ENCODE measurements at places on chromosomes 1 and 21.

- peak; percentile 74 for DNase-seq
Observed at GRCh38 chr1:1891349-1892078, 627 bp upstream of the GNB1 start.

- no peak for DNase-seq
Observed at GRCh38 chr1:220528679-220529501, 954 bp downstream of the MARK1 start.

- no peak for DNase-seq
Observed at GRCh38 chr1:44733784-44734183, 2.8 kb upstream of the RNU5D-1 start.

DNA sequence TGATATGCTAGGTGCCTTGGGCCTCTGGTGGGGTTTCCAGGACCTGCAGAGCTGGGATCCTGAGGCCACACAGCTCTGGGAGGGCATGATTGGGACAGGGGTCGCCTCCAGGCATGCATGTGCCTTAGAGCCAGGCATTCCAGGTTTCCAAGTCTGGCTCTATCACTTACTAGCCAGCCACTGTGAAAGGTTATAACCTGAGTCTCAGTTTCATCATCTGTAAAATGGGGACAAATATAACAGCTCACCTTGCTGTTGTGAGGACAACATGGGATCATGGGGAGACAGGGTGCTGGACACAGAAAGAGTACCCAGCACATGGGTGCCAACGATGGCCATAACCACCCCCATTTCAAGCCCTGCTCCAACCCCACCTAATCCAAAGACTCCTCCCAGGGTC is 2.7 kb downstream of the CHI3L1 start:
- DNase-seq = no peak

DNA sequence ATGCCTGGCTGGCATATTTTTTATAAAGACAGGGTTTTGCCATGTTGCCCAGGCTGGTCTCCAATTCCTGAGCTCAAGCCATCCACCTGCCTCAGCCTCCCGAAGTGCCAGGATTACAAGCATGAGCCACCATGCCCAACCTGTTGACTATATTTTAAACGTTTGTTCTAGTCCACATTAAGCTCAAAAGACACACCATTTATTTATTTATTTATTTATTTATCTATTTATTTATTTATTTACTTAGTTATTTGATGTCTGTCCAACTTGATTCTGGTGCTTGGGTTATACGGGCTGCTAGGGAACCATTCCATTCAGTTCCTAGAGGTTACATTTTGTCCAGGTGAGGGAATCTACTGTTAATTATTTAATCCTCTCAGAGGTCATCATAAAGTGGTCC is 98.1 kb upstream of the ADGRL4 start:
- DNase-seq = no peak

DNA sequence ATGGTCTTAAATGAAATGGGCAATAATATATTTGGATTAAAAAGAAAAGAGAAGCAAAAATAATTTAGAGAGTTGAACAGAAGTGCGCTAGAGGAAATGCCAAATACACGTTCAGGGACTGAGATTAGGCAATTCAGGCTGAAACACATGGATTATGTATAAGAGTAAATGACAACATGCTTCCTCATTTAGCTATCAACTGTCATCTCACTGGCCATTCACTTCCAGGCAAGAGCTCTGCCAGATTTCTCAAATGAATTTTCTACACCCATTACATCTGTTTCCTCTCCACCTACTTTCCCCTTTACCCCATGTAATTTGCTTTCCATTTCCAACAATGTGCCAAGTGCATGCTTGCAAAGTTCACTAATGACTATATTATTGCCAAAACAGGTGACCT is 582.4 kb downstream of the LTN1 start:
- DNase-seq = no peak

DNA sequence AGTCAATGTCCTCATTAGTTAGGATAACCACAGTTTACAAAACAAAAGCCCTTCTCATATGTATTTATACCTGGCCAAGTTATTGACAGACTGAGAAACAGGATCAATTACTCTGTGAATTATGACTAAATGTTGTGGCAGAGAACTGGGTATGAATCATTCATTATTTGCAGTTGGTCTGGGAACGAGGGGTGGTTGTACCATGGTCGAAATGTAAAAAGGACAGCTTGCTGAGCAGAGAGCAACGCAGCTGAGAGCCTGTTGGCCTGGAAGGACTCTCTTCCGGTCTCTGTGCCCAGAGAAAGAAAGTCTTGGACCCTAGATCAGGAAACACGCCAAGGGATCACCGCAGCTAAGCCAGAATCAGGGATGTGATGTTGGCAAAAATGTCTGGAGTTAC is 169.6 kb downstream of the DISC1 start:
- no peak for DNase-seq

DNA sequence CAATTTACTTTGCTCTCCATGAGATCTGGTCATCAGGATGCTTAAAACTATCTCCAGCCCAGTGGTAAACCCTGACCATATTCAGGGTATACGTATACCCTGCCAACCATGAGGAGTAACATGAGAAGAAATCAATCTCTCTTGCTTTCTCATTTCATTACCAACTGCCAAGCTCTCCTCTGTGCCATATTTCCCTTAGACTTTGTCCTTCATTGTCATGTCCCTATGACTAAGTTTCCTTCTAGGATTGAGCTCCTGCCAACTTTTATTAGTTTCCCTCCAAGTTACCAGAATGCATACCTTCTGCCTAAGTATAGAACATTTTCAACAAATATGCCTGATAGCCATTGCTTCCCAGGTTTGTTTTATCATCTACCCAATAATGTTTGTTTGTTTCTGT is 1113.9 kb upstream of the B3GALT2 start:
- no peak for DNase-seq

- no peak for DNase-seq
Observed at GRCh38 chr1:1240822-1241587, 5.5 kb downstream of the C1QTNF12 start.

GRCh38 chr21:42476388-42477331 is 19.4 kb downstream of the RSPH1 start:
- DNase-seq = no peak

DNA sequence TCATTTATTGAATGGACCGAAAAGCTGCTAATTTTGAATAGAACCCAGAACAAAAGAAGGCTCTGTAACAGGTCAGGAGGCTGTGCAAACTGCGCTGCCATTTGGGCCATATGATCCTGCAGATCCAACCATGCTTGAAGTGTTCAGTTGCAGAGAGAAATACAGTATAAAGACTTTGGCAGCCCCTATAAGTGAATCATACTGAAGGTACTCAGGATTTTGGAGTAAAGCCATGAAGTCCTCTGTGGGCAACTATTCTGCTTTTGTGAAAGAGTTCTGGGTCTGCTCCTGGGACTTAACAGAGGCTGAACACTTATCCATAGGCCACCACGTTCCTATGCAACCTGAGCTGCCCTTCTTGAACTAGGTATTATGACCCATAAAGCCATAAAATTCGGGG is 1613.6 kb upstream of the PRMT6 start:
- no peak for DNase-seq

DNA sequence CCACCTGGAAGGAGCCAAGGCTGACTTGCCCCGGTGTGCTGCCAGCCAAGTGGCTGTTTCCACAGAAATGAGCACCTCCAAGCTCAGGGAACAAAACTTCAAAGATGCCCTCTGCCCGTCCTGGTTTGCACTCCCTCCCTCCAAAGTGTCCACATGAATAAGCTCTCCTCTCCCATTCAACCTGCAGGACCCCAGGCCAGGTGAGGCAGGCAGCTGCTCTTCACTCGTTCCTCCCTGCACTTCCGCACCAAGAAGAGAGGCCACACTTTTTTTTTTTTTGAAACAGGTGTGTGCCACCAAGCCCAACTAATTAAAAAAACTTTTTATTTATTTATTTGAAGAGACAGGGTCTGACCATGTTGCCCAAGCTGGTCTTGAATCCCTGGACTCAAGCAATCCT is 18.5 kb upstream of the CLIC4 start:
- DNase-seq = no peak

Measured in activated CD4-positive, CD25-positive, alpha-beta regulatory T cell (primary cell).